ENCODE measurements at places on chromosomes 3 and 15.

- no peak for DNase-seq
Measured at GRCh38 chr3:140552403-140552802, 125.5 kb upstream of the TRIM42 start.

DNA sequence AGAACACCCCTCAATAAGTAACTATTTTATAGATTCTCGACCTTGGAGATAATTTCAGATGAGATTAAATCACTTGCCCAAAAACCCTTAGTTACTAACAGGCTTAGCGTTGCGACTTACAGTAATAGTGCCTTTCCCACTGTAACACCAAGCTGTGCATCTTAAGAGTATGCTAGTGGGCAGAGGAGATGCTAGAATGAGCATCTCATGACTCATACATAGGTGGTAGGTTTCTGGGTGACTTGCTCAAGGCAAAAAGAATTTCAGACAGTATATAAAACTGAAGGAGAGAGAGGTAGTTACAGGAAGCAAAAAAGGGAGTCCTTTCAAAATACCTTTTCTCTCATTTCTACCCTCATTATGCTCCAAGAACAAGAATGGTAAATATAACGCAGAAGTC, 3.9 kb downstream of the KATNBL1 start:
- no peak for DNase-seq

DNA sequence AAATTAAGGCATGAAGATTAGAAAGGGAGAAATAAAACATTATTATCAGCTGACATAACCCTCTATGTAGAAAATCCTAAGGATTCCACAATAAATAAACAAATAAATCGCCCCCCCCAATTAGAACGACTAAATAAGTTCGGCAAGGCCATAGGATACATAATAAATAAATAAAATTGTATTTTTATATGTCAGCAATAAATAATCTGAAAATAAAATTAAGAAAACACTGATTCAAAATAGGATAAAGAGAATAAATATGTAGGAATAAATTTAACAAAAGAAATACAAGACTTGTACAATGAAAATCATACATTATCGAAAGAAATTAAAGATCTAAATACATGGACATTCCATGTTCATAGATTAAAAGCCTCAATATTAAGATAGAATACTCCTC, 5.1 kb downstream of the TTC23 start:
- no peak for DNase-seq

DNA sequence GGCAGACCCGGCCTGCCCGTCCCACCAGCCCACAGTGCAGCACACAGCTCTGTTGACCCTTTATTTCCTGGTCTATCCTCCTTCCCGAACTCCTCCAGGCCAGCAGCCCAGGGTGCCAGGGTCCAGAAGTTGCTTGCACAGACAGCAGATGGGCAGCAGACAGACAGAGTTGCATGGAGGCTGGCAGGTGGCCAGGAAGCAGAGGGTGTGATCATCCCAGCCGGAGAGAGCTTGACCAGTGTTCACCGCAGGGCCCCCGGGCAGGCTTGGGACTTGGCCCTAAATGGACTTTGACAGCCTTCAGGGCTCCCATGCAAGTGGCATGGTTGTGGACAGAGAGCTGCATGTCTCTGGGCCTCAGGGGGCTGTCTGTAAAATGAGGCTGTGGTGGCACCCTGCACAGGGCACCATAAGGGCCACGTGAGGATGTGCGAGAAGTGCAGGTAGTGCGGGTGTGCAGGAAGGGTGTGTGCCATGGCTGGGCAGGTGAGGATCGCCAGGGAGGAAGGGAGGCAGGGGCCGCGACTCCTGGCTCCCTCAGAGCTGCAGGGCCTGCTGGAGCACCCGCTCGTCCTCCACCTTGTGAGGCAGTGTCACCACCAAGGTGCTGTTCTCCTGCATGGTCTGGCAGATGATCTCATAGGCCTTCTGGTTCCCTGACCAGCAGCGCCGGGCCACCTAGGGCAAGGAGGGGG, 6.3 kb upstream of the ZXDC start:
- DNase-seq: no peak

GRCh38 chr15:48333540-48333939, 2.3 kb downstream of the DUT start:
- DNase-seq: no peak

DNA sequence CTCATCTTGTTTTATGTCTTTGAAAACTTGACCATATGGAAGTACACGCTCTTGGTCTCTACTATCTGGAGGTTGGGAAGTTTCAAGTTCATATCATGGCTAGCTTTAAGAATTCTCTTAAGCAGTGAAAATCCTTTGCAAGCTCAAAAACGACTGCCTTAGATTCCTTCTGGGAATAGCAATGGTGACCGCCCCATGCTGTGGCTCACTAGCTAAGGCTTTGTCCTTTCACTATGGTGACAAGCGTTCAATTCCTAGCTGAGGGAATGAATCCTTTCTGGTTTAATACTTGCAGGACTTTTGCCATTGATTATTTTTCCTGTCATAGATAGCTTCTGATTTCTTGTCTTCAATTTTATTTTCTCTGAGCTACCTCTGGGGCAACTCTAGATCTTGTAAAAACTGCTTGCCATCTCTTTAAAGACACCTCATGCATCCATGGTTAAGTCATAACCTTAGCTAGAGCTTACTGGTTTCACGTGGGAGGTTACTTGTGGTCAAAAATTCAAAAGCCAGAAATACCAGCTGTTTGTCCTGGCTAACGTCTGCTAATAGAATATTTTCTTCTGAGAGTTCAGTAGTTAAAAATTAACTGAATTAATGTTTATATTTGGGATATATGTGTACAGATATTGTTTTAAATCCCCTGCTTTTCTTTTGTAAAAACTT, 673.4 kb upstream of the CBLB start:
- no peak for DNase-seq
